ENCODE measurements at places on chromosomes 12 and 14.
A peak's percentile ranks its signal among the peaks of the same experiment; 100 is the strongest.

GRCh38 chr12:56241424-56242303 is 11.8 kb downstream of the SLC39A5 start:
- peaks cover 64% of the 10 kb centered on the region for H3K36me3 ChIP-seq
- no peak overlapping the region for H3K4me3 ChIP-seq
- H3K27ac ChIP-seq: no peak overlapping the region
- no peak for DNase-seq

- no peaks in the 10 kb centered on the region for H3K4me1 ChIP-seq
- no peaks in the 10 kb centered on the region for H3K27me3 ChIP-seq
- no peak overlapping the region for H3K4me3 ChIP-seq
- no peak overlapping the region for H3K27ac ChIP-seq
Observed at GRCh38 chr12:101599771-101600484, 5.2 kb downstream of the MYBPC1 start.

- no peak for DNase-seq
- no peaks in the 10 kb centered on the region for H3K27me3 ChIP-seq
- H3K4me3 ChIP-seq: no peak overlapping the region
- no peak overlapping the region for H3K27ac ChIP-seq
Observed at GRCh38 chr14:73254247-73255004, 17.1 kb downstream of the PAPLN start.

- no peak overlapping the region for H3K27ac ChIP-seq
- no peak for DNase-seq
- no peak overlapping the region for H3K4me3 ChIP-seq
- no peaks in the 10 kb centered on the region for H3K4me1 ChIP-seq
- no peaks in the 10 kb centered on the region for H3K27me3 ChIP-seq
Observed at GRCh38 chr14:61388173-61388975, 67.0 kb downstream of the PRKCH start.

GRCh38 chr14:87002776-87003175 is 990.2 kb downstream of the GALC start:
- H3K27me3 ChIP-seq: no peaks in the 10 kb centered on the region
- no peak overlapping the region for H3K27ac ChIP-seq
- no peaks in the 10 kb centered on the region for H3K36me3 ChIP-seq
- no peaks in the 10 kb centered on the region for H3K4me1 ChIP-seq
- H3K4me3 ChIP-seq: no peak overlapping the region

GRCh38 chr14:94304243-94304642 is 11.2 kb upstream of the SERPINA10 start:
- no peaks in the 10 kb centered on the region for H3K36me3 ChIP-seq
- no peak overlapping the region for H3K4me3 ChIP-seq
- no peaks in the 10 kb centered on the region for H3K4me1 ChIP-seq
- no peak overlapping the region for H3K27ac ChIP-seq
- H3K27me3 ChIP-seq: no peaks in the 10 kb centered on the region

- no peaks in the 10 kb centered on the region for H3K4me1 ChIP-seq
- H3K36me3 ChIP-seq: no peaks in the 10 kb centered on the region
- no peak for DNase-seq
- no peaks in the 10 kb centered on the region for H3K27me3 ChIP-seq
- no peak overlapping the region for H3K27ac ChIP-seq
- no peak overlapping the region for H3K4me3 ChIP-seq
Observed at GRCh38 chr12:44728566-44728965, 147.5 kb downstream of the NELL2 start.

GRCh38 chr14:55142466-55142865 is 13.4 kb downstream of the LGALS3 start:
- H3K4me1 ChIP-seq: no peaks in the 10 kb centered on the region
- H3K36me3 ChIP-seq: peaks cover 48% of the 10 kb centered on the region
- no peak for DNase-seq
- no peak overlapping the region for H3K27ac ChIP-seq
- no peaks in the 10 kb centered on the region for H3K27me3 ChIP-seq
- H3K4me3 ChIP-seq: no peak overlapping the region

- H3K27me3 ChIP-seq: no peaks in the 10 kb centered on the region
- H3K4me1 ChIP-seq: no peaks in the 10 kb centered on the region
- no peak overlapping the region for H3K4me3 ChIP-seq
- H3K27ac ChIP-seq: no peak overlapping the region
Observed at GRCh38 chr12:66296176-66296683, 6.1 kb upstream of the HELB start.

DNA sequence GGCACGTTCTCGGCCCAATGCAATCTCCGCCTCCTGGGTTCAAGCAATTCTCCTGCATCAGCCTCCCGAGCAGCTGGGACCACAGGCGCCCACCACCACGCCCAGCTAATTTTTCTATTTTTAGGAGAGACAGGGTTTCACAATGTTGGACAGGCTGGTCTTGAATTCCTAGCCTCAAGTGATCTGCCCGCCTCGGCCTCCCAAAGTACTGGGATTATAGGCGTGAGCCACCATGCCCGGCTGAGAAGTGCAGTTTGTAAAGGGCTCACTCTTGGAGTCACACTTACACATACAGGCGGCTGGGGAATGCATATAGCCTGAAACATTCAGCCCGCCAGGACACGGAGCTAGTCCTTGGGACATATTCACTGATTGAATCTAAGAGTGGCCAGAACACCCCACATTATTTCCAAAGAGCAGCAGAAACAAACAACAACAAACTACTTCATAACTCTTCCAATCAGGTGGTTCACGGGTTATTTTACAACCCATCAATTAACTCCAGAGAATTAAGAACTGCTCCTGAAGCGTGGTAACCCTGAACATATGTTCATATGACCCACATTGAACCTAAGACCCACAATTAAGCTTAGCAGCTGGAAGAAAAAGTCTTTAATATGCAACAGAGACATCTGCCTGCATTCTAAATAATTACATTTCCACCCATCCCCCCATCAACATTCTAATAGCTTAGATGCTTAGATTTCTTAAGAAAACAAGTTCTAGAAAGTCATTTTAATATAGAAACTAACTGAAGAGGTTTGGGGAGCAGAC is 49.2 kb downstream of the SSH1 start:
- H3K27ac ChIP-seq: no peak overlapping the region
- no peaks in the 10 kb centered on the region for H3K27me3 ChIP-seq
- H3K36me3 ChIP-seq: peaks cover 42% of the 10 kb centered on the region
- H3K4me1 ChIP-seq: peaks cover 22% of the 10 kb centered on the region
- no peak for DNase-seq

- H3K27ac ChIP-seq: no peak overlapping the region
- DNase-seq: no peak
- no peaks in the 10 kb centered on the region for H3K27me3 ChIP-seq
- H3K4me3 ChIP-seq: no peak overlapping the region
- H3K4me1 ChIP-seq: no peaks in the 10 kb centered on the region
Observed at GRCh38 chr14:102560458-102561261, 31.8 kb upstream of the RCOR1 start.

DNA sequence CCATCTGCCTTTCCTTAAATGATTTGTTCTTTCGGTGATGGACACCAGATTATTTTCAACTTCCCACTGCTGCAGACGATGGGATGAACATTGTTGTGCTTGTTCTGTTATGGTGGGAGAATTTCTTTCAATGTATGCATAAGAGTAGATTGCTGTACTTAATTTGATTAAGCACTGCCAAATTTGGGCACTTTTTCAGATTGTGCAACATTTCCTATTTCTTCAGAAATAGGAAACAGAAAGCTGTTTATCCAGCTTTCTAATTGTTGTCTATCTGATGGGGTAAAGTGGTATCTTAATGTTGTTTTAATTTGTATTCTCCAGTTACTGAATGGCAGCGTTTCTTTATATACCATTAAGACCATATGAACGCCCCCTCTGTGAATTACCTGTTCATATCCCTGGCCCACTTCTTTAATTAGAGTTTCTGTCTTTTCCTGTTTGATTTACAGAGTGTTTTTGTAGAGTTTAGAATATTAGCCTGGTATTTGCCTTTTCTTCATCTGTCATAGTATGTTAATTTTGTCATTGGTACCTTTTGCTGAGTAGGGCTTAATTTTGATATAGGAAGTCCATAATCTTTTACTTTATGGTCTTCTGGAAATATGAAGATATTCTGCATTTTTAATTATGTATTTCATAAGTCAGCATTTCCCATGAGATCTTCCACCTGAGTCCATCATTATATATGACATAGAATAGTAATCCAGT is 59.6 kb downstream of the DIP2B start:
- no peaks in the 10 kb centered on the region for H3K36me3 ChIP-seq
- H3K27ac ChIP-seq: no peak overlapping the region
- no peaks in the 10 kb centered on the region for H3K27me3 ChIP-seq
- H3K4me3 ChIP-seq: no peak overlapping the region
- peaks cover 18% of the 10 kb centered on the region for H3K4me1 ChIP-seq

DNA sequence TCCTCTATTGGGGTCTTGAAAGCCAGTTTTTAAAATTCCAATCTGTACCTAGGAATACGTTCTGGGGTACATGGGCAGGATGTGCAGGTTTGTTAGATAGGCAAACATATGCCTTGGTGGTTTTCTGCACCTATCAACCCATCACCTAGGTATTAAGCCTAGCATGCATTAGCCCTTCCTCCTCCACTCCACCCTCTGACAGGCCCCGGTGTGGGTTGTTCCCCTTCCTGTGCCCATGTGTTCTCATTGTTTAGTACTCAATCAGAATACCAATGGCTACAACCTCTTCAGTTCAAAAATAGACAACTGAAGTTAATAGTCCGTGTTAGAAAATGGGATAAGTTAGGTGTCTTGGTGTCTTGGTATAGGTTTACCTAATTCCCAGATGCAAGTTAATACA is 3.4 kb downstream of the NTS start:
- no peak overlapping the region for H3K4me3 ChIP-seq
- H3K27ac ChIP-seq: no peak overlapping the region
- DNase-seq: no peak
- H3K4me1 ChIP-seq: peaks cover 7% of the 10 kb centered on the region

DNA sequence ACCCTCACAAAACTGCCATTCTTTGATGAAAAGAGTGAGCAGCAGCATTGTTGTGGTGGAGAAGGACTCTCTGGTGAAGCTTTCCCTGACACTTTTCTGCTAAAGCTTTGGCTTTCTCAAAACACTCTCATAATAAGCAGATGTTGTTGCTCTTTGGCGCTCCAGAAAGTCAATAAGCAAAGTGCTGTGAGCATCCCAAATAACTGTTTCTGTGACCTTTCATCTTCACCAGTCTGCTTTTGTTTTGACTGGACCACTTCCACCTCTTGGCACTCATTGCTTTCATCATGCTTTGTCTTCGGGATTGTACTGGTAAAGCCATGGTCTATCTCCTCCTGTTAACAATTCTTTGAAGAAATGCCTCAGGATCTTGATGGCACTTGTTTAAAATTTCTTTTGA is 424.7 kb upstream of the TMPO start:
- H3K27ac ChIP-seq: no peak overlapping the region
- DNase-seq: no peak
- no peak overlapping the region for H3K4me3 ChIP-seq
- no peaks in the 10 kb centered on the region for H3K36me3 ChIP-seq
- H3K4me1 ChIP-seq: no peaks in the 10 kb centered on the region

DNA sequence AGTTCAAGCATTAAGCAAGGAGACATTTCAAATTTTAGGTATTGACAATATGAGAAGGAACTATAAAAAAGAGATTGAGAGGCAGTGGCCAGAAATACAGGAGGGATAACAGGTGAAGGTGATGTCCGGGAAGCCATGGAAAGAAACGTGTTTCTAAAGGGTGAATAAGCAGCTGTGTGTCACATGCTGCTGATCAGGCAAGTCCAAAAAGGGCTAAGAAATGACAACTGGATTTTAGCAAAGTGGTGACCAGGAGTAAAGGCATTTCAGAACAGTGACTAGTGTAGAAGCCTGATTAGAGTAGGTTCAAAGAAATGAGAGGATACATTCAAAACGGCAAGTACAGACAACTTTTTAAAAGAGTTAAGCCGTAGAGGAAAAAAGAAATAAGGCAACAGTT is 204.3 kb upstream of the DIO2 start:
- no peaks in the 10 kb centered on the region for H3K36me3 ChIP-seq
- H3K27ac ChIP-seq: no peak overlapping the region
- no peak overlapping the region for H3K4me3 ChIP-seq
- peaks cover 5% of the 10 kb centered on the region for H3K4me1 ChIP-seq
- no peaks in the 10 kb centered on the region for H3K27me3 ChIP-seq
- no peak for DNase-seq

DNA sequence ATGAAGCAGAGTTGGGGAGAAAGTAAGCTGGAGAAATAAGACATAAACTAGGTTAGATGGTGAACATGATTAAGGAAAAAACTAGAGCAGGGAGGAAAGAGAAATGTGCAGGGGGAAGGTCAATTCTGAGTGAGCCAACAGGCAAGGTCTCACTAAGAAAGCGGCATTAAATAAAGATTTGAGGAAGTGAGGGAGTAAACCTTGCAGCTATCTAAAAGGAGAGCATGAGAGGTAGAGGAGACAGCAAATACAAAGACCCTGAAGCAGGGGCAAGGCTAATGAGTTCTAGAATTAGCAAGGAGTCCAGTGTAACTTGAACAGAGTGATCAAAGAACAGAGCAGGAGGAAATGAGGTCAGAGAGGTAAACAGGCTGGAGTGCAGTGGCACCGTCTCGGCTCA is 4.4 kb upstream of the SOCS2 start:
- no peak for DNase-seq
- H3K36me3 ChIP-seq: no peaks in the 10 kb centered on the region
- no peak overlapping the region for H3K4me3 ChIP-seq
- H3K4me1 ChIP-seq: peaks cover 7% of the 10 kb centered on the region
- H3K27me3 ChIP-seq: no peaks in the 10 kb centered on the region

- peaks cover 3% of the 10 kb centered on the region for H3K36me3 ChIP-seq
- H3K4me1 ChIP-seq: peaks cover 65% of the 10 kb centered on the region
- no peaks in the 10 kb centered on the region for H3K27me3 ChIP-seq
- DNase-seq: no peak
- H3K27ac ChIP-seq: peak overlapping the region; percentile 96
Observed at GRCh38 chr14:74579447-74580274, 32.4 kb downstream of the LTBP2 start.

DNA sequence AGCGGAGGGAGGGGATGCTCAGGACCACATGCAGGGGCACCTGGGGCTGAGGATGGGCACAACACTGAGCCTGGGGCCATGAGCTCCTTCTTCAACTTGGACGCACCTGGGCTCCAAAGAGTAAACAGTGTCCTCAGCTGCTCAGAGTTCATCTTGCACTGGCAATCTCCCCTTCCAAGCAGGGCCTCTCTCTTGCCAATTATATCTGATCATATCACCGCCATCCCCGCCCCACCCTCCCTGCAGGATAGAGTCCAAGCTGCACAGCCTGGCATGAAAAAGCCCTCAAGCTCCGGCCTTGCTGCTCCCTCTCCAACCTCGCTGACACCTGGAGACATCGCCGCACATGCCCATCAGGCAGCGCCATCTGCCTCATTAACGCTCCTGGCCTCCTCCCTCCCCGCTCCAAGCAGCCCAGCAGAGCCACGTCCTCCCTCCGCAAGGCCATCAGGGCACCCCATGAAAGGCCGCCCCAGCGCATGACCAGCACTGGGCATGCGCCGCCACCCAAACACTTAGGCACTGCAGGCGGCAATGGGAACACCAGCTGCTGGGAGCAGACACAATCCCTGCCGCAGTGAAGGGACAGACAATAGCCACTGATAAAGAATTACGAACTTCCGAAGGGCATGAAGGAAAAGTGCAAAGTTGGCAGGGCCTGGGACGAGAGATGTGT is 88.8 kb downstream of the CHGA start:
- H3K27me3 ChIP-seq: no peaks in the 10 kb centered on the region
- no peak overlapping the region for H3K4me3 ChIP-seq
- no peak for DNase-seq
- H3K36me3 ChIP-seq: peaks cover 6% of the 10 kb centered on the region
- H3K27ac ChIP-seq: no peak overlapping the region

GRCh38 chr14:73784181-73784987 is 67.2 kb upstream of the PTGR2 start:
- H3K27me3 ChIP-seq: no peaks in the 10 kb centered on the region
- H3K27ac ChIP-seq: peak overlapping the region; percentile 95
- H3K4me1 ChIP-seq: peaks cover 52% of the 10 kb centered on the region
- no peak for DNase-seq

- peaks cover 19% of the 10 kb centered on the region for H3K4me1 ChIP-seq
- H3K4me3 ChIP-seq: no peak overlapping the region
- DNase-seq: no peak
- no peaks in the 10 kb centered on the region for H3K27me3 ChIP-seq
- H3K27ac ChIP-seq: no peak overlapping the region
Observed at GRCh38 chr14:54577977-54578376, 11.0 kb downstream of the SAMD4A start.

All from thoracic aorta (tissue), 2 donors.